Dorsolateral prefrontal cortex (tissue), 122 donors: ENCODE measurements at places on chromosomes 2 and 18.

DNA sequence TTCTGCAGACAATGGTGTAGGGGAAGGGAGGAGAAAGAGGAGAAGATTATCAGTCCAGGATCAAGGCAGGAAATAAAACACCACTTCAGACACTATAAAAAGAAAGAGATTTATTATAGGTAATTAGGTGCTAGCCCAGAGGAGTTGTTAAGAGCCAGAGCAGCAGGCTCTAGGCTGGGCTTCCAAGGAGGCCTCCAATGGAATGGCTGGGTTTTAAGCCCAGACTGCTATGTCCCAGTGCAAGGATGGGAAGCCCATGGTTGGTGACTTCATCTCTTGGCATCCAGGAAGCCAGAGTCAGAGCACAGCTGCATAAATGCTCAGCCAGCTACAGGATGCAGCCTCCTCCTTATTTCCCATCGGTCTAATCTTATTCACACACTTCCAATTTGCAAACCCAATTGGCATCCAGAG lies 95.6 kb downstream of the LAMA3 start:
- no peak for DNase-seq

DNA sequence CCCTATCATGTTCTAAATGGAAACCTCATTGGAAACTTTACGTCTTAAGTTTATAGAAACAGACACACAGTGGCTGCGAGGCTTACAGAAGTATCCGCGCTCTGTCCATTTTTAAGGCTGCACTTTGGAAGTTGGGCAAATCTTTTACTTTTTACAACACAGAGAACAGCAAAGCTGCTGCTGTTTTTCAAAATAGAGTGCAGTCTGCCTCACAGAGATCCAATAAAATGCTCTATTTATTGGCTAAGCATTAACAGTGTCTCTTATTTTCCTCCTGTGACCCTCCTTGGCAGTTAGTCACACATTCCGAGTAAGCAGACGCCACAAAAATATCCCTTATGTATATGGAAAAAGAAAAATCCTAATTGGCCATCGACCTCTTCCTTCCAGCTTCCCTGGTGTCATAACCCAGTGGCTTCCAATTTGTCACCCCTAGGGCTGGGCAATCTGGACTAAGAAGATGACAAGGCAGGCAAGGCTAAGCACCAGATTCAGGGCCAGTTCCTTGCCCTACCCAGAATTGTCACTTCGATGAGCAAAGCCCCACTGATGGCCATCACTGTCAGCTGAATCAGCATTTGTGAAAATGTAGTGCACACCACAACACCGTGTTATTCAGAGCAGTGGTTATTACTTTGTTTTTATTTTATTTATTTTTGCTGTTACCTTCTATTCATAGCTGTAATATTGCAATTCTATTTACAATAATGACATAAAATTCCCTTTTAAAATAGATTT lies 47.7 kb upstream of the MEIS1 start:
- DNase-seq = no peak

- DNase-seq = no peak
Measured at GRCh38 chr2:237638176-237638575, 10.8 kb downstream of the LRRFIP1 start.

- no peak for DNase-seq
Measured at GRCh38 chr2:146992057-146992456, 852.8 kb upstream of the ACVR2A start.

- DNase-seq = no peak
Measured at GRCh38 chr2:142756430-142756829, 121.0 kb upstream of the KYNU start.

GRCh38 chr2:157743051-157743450 lies 114.4 kb upstream of the ACVR1C start:
- DNase-seq = no peak

- no peak for DNase-seq
Measured at GRCh38 chr2:40474306-40474705, 22.4 kb upstream of the SLC8A1 start.

GRCh38 chr2:102116630-102117471 lies 25.7 kb upstream of the IL1R1 start:
- no peak for DNase-seq

GRCh38 chr2:220163486-220163885 lies 536.1 kb downstream of the SLC4A3 start:
- no peak for DNase-seq
